ENCODE measurements at places on chromosomes 12 and 14.
A peak's percentile ranks its signal among the peaks of the same experiment; 100 is the strongest.

DNA sequence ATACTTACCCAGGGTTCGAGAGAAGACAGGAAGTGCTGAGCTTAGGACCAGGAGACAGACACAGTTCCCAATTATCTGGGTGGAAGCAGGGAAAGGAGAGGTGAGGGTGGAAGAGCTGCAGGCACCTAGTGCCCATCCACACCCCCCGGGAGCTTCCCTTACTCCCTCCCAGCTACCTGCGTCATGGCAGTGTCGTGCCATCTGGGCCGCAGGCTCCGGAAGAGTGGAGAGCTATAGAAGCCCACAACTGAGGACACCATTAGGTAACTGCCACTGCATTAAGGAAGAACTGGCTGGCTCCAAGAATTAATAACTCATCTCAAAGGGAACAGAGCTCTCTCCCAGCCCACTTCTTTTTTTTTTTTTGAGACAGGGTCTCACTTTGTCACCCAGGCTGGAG lies 5.8 kb upstream of the DHH start:
- no peak for DNase-seq

DNA sequence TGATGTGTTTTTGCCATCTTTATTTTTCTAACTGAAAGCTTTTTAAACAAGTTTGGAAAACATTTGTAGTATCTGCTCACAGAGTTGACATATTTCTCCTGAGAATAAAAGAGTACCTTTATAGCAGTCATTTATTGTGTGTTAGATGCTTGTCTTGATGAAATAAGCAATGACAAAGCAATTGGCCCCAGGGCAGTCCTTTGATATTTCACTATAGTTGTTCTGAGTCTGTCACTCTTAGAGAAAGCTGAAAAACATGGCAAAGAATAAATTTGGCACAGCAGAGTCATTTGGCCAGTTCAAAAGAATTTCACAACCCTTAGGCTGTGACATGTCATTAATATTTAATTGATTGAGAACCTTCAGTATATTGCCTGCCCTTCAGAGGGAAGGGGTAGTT lies 166.2 kb downstream of the PTPRO start:
- no peak for DNase-seq

DNA sequence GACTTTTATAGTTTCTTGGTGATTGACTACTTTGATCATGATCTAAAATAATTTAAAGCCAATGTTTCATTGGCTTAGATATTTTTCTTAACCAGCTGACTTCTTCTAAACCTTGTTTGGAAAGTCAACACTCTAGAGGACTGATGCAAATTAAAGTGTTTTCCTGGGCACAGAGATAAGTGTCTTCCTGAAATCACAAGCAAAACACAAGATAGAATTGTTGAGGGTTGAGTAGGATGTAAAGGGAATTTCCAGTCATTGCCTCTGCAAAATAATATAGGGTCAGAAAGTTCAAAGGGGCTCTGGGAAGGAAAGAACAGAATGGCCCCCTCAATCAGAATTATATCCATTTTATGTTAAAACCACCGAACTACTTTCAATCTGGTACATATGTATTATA lies 156.3 kb upstream of the LRIG3 start:
- no peak for DNase-seq

GRCh38 chr14:75456997-75457335 lies 29.1 kb downstream of the JDP2 start:
- DNase-seq: no peak

DNA sequence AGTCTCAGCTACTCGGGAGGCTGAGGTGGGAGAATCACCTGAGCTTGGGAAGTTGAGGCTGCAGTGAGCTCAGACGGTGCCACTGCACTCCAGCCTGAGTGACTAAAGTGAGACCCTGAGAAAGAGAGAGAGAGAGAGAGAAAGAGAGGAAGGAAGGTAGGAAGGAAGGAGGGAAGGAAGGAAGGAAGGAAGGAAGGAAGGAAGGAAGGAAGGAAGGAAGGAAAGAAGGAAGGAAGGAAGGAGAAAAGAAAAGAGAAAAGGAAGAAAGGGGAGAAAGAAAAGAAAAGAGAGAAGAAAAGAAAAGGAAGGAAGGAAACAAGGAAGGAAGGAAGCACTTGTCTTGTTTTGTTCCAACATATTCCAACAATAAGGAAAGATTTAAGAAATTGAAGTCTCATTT lies 7.8 kb downstream of the PRKD1 start:
- no peak for DNase-seq

DNA sequence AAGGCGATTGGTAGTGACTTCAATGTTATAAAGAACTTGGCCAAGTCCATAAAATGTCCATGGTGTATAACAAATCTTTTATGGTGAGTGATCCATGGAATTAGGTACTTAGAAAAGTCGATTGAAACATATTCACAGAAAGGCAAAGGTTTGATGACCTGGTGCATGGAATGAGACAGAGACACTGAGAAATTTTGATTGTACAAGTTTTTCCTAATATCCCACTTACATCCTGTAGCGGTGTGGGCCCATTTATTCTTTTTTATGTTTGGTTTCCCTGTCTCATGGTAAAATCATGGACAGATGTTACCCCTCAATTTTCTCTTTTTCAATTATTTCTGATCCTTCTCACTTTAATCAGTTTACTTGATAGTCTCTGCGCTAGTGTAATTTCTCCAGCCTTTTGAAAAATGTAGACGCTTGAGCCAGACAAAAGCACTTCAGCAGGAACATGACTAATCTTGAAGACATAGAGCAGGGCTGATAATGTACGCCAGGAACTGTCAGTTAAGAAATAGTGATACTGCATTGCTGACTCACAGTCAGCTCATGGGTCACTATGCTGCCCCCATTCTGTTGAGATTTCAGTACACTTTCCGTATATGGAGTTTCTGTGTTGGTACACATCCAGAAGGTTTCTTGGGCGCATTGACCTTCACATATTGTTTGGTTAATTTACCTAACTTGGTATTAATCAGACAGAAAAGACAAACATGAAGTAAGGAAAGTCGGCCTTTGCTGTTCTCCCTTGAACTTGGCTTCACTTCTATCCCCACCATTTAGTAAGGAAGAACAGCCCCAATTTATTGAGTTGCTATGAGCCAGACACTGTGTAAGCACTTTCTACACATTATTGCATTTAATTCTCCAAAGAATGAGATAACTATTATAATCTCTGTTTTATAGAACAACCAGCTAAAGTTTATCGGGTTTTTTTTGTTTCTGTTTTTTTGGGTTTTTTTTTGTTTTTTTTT lies 841.7 kb downstream of the DIO2 start:
- no peak for DNase-seq

DNA sequence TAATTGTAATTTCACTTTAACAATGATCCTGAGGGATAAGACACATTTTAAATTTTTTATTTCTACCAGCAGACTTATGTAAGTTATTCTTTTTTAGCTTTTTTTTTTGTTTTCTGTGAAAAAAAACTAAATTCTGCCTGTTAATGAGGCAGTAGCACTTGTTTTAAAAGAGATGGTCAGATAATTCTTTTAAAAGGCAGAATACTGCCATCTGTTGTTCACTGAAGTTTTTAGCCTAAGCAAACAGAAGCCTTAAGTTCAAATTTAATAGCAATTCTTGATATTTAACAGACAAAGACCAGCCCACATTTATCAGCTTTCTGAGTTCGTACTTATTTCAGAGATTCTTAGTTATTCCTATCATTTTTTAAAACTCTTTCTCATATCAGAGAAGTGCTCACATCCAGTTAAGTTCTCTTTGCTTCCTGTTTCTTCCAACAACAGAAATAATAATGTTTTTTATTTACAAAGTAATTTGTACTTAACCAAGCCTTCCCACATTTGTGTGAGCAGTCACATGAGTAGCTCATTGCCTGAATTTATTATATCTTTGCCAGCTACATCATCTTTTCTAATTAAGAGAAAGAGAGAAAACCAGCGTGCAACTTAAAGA lies 93.4 kb upstream of the SLCO1C1 start:
- peak; percentile 27 for DNase-seq

DNA sequence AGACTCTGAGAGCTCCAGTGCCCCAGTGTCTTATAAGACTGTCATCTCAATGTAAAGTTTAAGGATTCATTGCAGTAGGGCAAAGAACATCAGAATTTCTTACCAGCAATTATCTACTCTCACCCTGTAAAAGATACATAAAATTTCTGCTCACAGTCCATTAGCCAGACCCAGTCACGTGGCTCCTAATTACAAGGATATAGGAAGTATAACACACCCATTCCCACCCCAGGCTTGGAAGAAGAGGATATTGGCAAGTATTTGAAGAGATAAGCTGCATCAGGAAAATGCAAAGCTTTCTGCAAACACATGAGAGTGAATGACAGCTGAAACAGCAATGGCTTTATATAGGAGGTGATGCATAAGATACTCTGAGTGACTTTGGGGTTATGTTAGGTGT lies 14.3 kb downstream of the SYT1 start:
- DNase-seq: no peak

DNA sequence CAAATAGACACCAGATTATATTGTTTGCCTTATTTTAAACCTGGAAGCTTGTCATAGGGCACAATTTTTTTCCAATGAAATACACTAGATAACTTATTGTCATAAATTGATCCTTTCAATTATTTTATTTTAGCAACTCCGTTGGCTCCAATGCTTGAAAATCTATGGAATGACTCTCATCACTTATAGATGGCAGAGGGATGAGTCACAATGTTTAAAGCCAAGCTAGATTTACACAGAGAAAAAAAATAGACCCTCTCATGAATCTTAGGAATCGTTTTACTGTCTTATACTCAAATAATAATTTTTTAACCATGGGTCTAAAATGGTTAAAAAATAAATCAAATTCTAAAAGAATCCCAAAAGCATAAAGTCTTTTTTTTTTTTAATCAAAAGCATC lies 1276.6 kb upstream of the FLRT2 start:
- no peak for DNase-seq

DNA sequence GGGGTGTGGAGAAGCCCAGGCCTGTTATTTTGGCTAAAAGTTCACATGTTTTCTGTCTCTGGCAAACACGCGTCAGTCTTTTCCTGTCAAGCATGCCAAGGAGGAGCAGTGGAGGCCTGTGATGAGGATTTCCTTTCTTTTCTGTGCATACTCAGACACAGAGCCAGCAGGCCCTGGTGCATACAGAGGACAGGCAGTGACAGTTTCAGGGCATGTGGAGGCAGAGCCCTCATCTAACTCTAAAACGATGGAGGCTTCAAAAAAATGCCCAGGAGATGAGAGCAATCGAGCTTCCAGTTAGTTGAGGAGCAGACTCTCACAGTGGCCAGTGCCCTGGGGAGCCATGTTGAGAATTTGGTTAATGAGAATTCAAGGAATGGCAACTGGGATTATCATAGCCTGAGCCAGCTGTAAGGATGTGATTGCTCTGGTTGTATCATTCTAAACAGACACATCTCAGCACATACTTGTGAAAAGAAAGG lies 66.5 kb downstream of the TRAFD1 start:
- DNase-seq: no peak

DNA sequence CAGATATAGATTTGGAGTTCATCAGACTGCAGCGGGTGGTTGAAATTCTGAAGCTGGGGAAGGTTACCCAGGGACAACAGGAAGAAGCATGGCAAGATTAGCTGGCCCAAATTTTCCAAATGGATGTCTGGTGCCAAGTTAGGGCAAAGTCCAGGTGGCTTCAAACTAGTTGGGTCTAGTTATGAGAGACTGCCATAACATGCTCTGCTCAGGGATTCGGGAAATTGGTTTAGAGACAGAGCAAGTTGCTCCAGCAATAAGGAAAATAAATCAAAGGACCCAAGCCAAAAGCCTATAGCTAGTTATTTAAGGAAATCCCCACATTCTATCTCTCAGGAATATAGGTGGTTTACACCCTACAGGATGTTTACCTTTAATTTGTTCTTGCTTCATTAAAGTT lies 125.7 kb upstream of the BTG1 start:
- no peak for DNase-seq

DNA sequence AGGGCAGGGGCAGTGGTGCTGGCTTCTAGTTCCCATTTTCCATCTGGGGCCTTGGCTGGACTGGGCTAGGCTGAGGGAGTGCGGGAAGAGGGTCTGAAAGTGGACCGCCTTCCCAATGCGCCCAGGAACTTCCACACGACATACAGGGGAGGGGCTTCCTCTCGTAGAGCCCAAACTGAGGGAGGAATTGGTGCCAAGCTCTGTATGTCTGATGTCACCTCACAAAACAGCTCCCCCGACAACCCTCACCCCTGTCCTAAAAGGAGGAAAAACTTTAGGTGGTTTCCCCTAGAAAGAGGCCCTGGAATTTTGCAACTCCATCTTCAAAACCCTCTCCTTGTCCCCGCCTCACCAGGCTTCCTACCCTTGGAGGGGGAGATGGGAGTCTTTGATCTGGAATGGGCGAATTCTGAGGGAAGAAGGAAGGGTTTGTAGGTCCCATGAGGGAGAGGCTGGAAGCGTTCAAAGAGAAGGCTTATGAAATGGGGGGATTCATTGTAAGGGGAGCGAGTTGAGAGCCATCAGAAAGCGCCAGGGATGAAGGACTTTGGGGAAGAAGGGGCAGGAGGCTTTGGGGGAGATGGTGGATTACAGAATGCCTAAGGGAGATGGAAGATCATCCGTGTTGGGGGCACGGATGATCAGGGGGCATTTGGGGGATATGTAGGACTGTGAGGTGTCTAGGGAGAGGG lies 844 bp downstream of the GLTP start:
- DNase-seq: no peak

DNA sequence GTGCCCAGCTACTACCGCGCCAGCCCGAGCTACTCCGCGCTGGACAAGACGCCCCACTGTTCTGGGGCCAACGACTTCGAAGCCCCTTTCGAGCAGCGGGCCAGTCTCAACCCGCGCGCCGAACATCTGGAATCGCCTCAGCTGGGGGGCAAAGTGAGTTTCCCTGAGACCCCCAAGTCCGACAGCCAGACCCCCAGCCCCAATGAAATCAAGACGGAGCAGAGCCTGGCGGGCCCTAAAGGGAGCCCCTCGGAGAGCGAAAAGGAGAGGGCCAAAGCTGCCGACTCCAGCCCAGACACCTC lies 697 bp downstream of the HOXC10 start:
- DNase-seq: no peak

DNA sequence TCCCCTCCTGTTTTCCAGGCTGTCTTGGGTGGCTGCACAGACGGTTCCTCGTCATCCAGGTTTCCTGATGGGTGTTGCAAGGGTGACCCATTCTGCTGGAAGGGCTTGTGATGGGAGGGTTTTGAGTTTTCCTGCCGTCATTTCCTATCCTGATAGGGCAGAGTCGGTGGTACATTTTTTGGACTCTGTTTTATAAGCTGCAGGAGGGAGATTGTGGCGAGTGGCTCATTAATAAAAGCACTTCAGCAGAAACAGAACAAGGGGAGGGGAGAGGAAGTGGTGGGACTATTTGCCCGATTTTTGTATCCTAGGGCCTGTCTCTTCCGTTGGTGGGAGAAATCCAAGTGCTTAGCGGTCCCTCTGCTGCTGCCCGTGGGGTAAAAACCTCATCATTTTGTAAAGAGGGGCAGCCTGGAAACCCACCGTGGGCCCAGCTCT lies 40.0 kb downstream of the TSPAN9 start:
- no peak for DNase-seq

GRCh38 chr14:65377576-65377975 lies 35.0 kb upstream of the FUT8 start:
- no peak for DNase-seq

GRCh38 chr12:106123110-106123509 lies 15.6 kb downstream of the NUAK1 start:
- no peak for DNase-seq
